ENCODE measurements at places on chromosomes 1 and 21. TPM values are rescaled to one million over a fixed set of nuclear protein-coding genes. Genes with fewer than 3 reads are reported as not detected.

- no peak for DNase-seq
These were observed 111.4 kb upstream of the SNX7 start for GRCh38 chr1:98550076-98550475.

DNA sequence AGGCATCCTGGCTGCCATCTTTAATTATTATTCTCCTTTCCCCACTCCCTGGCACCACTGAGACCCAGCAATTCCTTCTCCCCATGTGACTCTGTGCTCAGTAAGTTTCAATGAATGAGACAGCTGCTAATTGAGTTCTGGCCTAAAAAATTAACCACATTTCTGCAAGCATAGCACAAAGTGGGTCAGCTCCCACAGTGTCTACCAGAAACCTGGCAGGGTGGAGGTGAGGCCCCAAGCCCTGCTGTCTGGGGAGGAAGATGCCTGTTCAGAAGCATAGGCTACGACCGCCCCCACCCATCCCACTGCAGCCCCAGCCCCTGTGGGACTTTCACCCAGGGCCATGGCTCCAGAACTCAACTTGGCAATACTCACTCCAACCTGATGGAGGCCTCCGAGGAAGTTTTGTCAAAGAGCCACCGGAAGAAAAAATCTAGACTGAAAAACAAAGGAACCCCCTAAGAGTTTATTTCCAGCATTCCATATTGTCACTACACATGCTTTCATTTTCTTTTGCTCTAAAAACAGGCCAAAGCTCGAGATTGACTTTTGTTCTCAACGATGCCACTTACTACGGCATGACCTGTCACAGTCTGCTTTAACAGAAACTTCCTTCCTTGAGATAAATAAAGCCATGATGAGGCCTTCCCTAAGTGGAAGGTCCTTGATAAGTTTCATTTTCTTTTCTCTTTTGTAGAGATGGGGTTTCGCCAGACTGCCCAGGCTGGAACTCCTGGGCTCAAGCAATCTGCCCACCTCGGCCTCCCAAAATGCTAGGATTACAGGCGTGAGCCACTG, 26.5 kb downstream of the TMEM63A start:
- DNase-seq, result no peak

DNA sequence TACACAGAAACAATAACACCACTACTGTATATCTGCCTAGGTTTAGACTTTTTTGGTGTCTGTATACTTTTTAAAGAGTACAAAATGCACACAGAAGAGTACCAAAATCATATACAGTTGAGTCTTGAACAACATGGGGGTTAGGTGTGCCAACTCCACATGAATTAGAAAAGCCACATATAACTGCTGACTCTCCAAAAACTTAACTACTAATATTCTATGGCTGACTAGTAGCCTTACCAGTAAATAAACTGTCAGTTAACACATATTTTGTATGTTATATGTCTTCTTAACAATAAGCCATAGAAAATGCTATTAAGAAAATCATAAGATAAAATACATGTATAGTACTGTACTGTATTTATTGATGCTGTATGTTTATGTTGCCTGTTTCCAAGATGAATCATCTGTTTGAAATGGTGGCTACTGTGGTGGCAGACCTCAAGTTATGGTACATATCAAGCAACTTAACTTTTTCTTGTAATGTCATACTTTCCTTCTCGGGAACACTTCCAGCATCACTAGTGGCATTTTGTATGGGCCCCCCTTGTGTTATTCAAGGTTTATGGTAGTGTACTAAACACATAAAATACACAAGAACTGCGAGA, 71.2 kb downstream of the LHX4 start:
- no peak for DNase-seq

DISC1 gene
- total RNA-seq, result 8.0 TPM

CELA3A gene
- not detected for total RNA-seq

DNA sequence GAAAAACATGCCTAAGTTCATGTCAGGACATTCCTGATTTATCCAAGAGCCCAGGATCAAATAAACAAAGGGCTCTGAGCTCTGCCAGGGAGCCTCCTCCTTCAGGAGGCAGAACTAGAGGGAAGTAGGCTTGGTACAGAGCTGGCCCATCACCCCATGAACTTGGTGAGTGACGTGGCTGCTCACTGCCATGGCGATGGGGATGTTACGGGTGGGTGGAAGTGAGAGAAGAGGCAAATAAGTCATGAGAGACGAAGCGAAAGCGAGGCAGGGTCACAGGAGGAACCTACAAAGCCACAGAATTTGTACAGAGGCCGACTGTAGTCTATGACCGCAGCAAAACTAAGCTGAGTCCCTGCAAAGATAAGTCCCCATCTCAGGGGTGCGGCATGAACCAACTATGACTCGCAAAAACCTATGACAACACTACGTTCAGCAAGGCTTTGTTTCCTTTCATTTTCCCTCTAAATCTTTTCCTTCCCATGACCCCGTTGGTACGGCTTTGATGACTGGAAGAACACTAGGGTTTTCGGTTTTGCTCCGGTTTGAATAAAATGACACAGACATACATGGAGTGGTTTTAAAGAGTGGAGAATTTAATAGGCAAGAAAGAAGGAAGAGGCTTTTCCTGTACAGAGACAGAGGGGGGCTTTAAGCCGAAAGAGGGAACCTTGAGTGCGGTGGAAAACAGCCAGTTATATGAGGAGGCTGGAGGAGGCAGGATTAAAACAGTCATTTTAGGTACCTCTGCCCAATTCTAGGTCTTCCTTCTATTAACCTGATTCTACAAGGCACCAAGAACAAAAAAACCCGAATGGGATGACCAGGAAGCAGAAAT, 74.1 kb downstream of the CD46 start:
- DNase-seq, result no peak

- DNase-seq, result no peak
These were observed 951 bp downstream of the SYDE2 start for GRCh38 chr1:85199667-85200462.

Measured in endodermal cell (in vitro differentiated cells).